H1 (cell line): ENCODE measurements at places on chromosomes 6 and 20. TPM values are rescaled to one million over a fixed set of nuclear protein-coding genes. Genes with fewer than 3 reads are reported as not detected.

DNA sequence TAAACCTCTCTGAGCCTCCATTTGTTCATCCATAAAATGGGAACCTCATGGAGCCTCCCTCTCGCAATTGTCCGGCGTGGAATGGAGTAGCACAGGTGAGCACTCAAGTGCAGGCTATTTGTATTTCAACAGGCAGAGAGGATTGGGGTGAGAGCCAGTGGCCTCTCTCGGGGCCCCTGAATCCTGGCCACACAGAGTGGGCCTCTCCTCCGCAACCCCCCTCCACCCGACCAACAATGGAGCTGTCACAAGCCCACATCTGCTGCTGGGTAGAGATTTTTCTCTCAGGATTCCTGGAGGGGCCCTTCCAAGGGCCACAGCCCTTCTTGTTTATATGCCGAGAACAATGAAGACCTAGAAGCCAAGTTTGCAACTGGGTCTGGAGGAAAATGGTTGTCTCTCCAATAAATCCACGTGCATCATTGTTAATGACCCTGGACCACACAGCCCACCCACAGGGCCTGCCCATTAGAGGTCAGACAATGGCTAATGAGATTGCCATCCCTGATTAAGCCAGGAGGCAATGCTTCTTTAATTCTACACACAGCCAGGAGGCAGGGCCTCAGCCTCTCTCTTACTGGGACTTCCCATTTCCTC lies 233.0 kb downstream of the ANKRD60 start:
- DNase-seq = no peak
- H3K4me1 ChIP-seq = peaks cover 5% of the 10 kb centered on the region; the same call in 1 of the 2 replicates
- no peaks in the 10 kb centered on the region for H3K36me3 ChIP-seq
- no peaks in the 10 kb centered on the region for H3K27me3 ChIP-seq
- no peak overlapping the region for H3K27ac ChIP-seq

DNAJC5 gene
- total RNA-seq = 31.2 and 32.8 TPM in 2 replicates

DNA sequence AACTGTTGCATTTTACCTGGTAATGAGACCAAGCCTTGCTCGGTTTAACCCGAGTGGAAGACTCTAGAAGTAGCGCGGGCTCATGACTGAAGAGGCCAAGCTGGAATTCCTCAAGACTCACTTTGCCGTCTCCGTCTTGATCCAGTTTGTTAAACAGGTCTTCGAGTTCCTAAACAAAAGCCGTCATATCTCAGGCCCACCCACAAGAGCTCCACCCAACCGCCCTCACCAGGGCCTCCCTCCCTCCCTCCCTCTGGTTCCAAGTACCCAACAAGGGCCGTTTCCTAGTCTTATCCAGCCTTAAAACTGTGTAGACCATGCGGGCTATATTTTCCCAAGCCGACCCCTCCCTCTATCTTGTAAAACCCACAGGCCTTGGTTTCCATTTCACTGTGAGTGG lies 81.4 kb downstream of the NINL start:
- H3K4me1 ChIP-seq = no peaks in the 10 kb centered on the region
- H3K27ac ChIP-seq = no peak overlapping the region
- no peak for DNase-seq
- no peaks in the 10 kb centered on the region for H3K27me3 ChIP-seq
- no peak overlapping the region for H3K4me3 ChIP-seq

DNA sequence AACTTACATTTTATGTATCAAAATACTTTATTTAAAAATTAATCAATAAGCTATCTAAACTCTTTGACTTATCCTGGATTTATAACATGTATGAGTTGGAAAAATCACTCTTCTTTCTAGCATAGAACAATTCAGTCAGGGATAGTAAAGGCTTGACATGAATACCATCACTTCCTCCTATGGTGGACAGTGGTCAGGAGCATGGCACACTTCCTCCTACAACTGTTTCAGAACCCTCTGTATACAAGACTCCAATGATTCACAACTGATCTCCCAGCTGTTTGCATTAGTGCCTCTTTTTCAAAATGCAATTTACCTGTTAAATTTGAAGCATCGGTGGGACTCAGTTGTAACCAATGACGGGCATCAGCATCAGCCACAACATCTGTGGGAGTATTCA lies 129.7 kb downstream of the RALGAPA2 start:
- H3K36me3 ChIP-seq = peaks cover 6% of the 10 kb centered on the region; the same call in 1 of the 2 replicates
- H3K4me3 ChIP-seq = no peak overlapping the region
- no peaks in the 10 kb centered on the region for H3K27me3 ChIP-seq

TBX18 gene
- total RNA-seq = not detected in 2 replicates

- no peak overlapping the region for H3K27ac ChIP-seq
- no peaks in the 10 kb centered on the region for H3K27me3 ChIP-seq
- no peak overlapping the region for H3K4me3 ChIP-seq
- no peak for DNase-seq
- H3K4me1 ChIP-seq = peaks cover 3% of the 10 kb centered on the region; the same call in 1 of the 2 replicates
- peaks cover 15% of the 10 kb centered on the region for H3K36me3 ChIP-seq
Observed at GRCh38 chr20:46356195-46357029, 48.1 kb upstream of the CDH22 start.

DNA sequence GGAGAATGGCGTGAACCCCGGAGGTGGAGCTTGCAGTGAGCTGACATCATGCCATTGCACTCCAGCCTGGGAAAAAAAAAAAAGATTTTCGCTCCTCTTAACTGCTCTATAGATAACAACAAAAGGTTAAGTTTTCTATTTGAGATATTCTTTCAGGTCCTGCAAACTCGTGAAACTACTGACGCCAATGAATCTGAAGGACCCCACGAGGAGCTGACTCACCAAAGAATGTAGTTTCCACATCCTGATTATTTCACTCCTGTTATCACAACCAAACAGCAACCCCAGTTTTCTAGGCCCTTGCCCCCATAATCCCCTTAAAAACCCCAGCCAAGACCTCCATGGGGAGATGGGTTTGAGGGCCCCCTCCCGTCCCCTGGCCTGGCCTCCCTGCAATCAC lies 58.7 kb downstream of the OTOR start:
- H3K27ac ChIP-seq = no peak overlapping the region
- no peaks in the 10 kb centered on the region for H3K4me1 ChIP-seq
- no peaks in the 10 kb centered on the region for H3K36me3 ChIP-seq
- no peak for DNase-seq

TRPC4AP gene
- total RNA-seq = 72.7 and 73.1 TPM in 2 replicates

SNAP91 gene
- 1.0 and 1.5 TPM in 2 replicates for total RNA-seq

- no peak for DNase-seq
- H3K27me3 ChIP-seq = peaks cover 6% of the 10 kb centered on the region
- H3K4me1 ChIP-seq = no peaks in the 10 kb centered on the region
- H3K27ac ChIP-seq = no peak overlapping the region
- H3K4me3 ChIP-seq = no peak overlapping the region
- no peaks in the 10 kb centered on the region for H3K36me3 ChIP-seq
Observed at GRCh38 chr6:37655666-37656065, 42.0 kb downstream of the MDGA1 start.

GRCh38 chr20:1939270-1939595 lies 44.0 kb downstream of the SIRPA start:
- DNase-seq = no peak
- H3K36me3 ChIP-seq = no peaks in the 10 kb centered on the region
- no peak overlapping the region for H3K27ac ChIP-seq

BPIFB4 gene
- not detected in 2 replicates for total RNA-seq

- no peak for DNase-seq
- H3K27ac ChIP-seq = no peak overlapping the region
- H3K36me3 ChIP-seq = no peaks in the 10 kb centered on the region
- H3K4me3 ChIP-seq = no peak overlapping the region
Observed at GRCh38 chr6:6284221-6284966, 36.1 kb downstream of the F13A1 start.

HMGN3 gene
- 167 and 174 TPM in 2 replicates for total RNA-seq

PTK6 gene
- 0.17 and 0.19 TPM in 2 replicates for total RNA-seq

DNA sequence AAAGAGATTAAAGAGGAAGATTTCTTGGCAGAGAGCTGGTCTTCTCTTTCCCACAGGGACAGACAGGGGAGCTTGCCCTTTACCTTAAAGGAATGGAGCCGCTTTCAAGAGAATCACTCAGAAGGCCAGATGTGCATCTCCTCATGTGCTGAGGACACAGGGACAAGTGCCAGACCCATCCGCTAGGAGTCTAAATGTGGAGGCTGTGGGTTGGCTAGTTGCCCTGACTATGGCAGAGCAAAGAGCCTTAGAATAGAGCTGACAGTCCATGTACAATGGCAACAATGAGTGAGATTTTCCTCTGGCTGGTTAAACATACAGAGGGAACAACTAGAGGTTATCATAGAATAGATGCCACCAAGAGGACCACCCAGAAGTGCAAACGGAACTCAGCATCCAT lies 7.3 kb upstream of the DOK5 start:
- H3K27me3 ChIP-seq = no peaks in the 10 kb centered on the region
- no peak overlapping the region for H3K4me3 ChIP-seq
- H3K36me3 ChIP-seq = no peaks in the 10 kb centered on the region
- no peak for DNase-seq

GRCh38 chr6:52409499-52409898 lies 10.6 kb upstream of the EFHC1 start:
- no peaks in the 10 kb centered on the region for H3K36me3 ChIP-seq
- no peak for DNase-seq
- H3K27ac ChIP-seq = no peak overlapping the region
- H3K4me1 ChIP-seq = no peaks in the 10 kb centered on the region

METTL24 gene
- total RNA-seq = 0.39 and 0.44 TPM in 2 replicates

DNA sequence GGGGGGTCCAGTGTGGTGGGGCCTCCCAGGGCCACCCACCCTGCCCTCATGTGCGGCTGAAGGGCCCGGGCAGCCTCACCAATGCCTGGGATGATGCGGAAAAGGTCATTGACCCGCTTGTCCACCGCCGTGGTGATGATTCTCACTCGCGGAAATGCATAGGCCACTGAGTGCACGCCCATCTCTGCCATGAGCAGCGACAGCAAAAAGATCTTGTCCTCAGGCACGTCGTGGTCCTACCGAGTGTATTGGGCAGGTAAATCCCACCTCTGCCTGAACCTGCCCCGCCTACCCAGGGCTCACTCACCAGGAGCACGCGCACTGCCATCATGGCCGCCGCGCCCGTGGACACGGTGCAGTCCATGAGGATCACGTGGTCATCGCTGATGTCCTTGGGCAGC lies 16.1 kb downstream of the UCKL1 start:
- no peaks in the 10 kb centered on the region for H3K27me3 ChIP-seq
- H3K4me3 ChIP-seq = peak overlapping the region; percentile 55
- no peak overlapping the region for H3K27ac ChIP-seq
- H3K36me3 ChIP-seq = peaks cover 15% of the 10 kb centered on the region

EYA4 gene
- 0.17 TPM in 1 of 2 replicates, not detected in the other for total RNA-seq

DNA sequence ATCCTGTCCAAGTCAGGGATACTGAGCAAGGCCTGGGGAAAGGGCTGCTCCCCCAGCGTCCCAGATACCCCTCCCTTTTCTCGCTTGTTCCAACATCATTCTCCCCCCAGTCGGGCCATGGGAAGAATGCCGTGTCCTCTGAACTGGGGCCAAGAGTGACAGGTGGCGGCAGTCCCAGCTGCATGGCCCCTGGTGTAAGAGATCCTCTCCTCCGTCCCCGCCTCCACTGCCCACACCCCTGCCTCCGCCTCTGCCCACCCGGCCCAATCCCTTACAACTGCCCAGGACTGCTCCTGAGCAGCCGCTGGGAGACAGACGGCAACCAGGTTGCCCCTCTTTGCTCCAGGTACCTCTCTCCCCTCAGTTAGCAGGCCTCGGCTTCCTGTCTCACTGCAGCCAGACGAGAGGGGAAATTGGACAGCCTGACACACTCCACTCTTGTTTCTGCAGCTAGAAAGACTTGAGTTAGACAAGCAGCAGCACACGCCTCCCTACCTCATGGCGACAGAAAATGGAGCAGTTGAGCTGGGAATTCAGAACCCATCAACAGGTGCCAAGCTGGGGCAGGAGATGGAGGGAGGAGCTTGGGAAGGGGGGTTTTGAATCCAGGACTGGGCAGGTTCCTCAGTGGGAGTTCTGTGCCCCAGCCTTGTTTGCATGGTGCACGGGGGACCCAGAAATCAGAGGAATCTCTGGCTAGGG lies at the start of gene MYLK2:
Gene MYLK2, plus strand, starts transcription at position 274 of the 702 bp plus-strand sequence. Its CDS starts 225 bp downstream, at position 499.
- H3K4me3 ChIP-seq = no peak within 1 kb of the TSS
- H3K4me1 ChIP-seq = peaks cover 16% of the 10 kb centered on the region
- H3K27ac ChIP-seq = no peak within 1 kb of the TSS
- no peaks in the 10 kb centered on the region for H3K36me3 ChIP-seq
- no peak for DNase-seq

FAM110A gene
- total RNA-seq = 10.9 and 13.1 TPM in 2 replicates

ABHD16B gene
- total RNA-seq = not detected in 2 replicates

GRCh38 chr6:37485291-37485702 lies 14.4 kb downstream of the CCDC167 start:
- DNase-seq = no peak
- H3K36me3 ChIP-seq = peaks cover 2% of the 10 kb centered on the region; the same call in 1 of the 2 replicates
- no peak overlapping the region for H3K27ac ChIP-seq
- H3K27me3 ChIP-seq = no peaks in the 10 kb centered on the region

DNA sequence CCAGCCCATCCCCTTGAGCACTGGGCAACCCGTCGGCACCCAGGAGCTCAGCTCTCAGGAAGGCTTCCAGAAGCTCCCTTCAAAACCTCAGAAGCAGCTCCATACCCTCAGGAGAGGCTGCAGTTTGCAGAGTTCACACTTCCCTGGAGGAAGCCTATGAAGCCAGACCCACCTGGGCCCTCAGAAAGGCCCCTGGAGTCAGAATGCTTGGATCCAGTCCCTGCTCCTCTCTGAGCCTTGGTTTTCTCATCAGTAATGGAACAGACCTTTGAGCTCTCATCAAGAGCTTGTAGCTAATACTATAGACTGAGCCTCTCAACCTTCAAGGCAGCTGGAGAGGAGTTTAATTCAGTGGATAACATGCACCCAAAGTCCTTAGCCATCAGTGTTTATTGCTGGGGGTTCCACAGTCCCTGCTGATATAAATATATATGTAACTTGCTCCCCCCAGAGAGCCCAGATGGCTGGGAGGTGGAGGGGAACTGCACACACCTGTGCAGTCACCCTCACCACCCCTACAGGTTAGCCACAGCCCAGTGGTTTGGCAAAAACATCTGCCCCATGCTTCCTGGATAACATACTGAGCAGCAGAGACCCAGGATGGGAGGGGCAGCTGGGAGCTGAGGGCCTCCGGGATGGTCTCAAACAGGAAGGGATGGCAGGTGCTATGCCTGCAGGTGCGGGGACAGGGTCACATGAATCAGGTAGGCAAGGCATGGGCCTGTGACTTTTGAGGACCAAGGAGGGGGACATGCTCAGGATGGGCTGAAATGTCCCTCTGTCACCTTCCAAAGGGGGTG lies 120.1 kb downstream of the SNX5 start:
- no peaks in the 10 kb centered on the region for H3K36me3 ChIP-seq
- H3K27me3 ChIP-seq = no peaks in the 10 kb centered on the region

PKHD1 gene
- total RNA-seq = 0.09 and 0.11 TPM in 2 replicates

DNA sequence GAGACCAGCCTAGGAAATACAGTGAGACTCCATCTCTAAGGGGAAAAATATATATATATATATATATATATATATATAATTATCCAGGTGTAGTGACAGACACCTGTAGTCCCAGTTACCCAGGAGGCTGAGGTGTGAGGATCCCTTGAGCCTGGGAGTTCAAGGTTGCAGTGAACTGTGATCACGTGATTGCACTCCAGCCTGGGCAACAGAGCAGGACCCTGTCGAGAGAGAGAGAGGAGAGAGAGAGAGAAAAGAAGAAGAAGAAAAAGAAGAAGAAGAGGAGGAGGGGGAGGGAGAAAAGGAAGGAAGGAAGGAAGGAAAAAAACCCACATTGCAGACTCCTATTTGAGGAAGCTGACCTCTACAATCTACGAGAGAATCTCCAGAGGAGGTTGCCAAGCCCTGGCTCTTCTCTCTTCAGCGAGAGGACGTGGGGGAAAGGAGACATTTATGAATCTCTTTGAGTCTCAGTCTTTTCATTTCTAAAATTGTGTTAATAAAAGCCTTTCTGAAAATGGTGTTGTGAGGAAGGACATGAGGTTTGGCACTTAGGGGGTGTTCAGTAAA lies 49.7 kb downstream of the COL11A2 start:
- H3K4me3 ChIP-seq = no peak overlapping the region
- H3K27ac ChIP-seq = no peak overlapping the region
- H3K36me3 ChIP-seq = no peaks in the 10 kb centered on the region
- H3K4me1 ChIP-seq = no peaks in the 10 kb centered on the region

FAXC gene
- 25.6 and 29.8 TPM in 2 replicates for total RNA-seq
